Inflammatory macrophage treated with lipopolysaccharide for 1 hour (primary cell): ENCODE measurements at places on chromosomes 5 and 9.

DNA sequence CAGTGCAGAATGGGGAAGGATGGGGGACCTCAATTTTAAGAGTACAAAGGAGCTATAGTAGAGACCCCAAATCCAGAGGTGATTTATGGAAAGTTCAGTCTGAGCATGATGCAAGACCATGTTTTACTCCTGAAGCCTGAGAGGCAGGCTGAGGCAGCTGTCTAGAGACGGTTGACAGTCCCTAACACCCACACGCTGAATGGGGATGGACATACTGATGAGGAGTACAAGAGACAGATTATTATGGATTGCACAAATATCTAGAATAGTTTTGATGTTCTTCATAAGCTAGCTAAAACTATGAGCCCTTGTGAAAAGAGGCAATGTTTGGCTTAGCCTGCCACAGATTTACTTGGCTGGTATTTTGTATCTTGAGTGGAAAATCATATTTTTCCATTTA lies 64.5 kb downstream of the PRR16 start:
- DNase-seq = no peak

DNA sequence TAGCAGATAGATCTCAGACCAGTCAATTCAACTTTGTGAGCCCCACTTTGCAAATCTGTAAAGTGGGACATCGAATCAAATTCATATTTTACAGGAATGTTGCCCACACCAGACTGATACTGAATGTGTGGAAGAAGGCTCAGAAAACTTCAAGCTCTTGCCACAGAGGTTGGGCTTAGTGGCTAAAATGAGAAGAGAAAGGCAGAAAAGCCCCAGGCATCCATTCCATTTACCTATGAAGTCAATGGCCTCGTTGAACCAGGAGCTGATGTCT lies 1.7 kb downstream of the DUSP1 start:
- no peak for DNase-seq

GRCh38 chr5:57221049-57221568 lies 47.2 kb downstream of the GPBP1 start:
- peak; percentile 39 for DNase-seq

- DNase-seq = no peak
These were observed 284.2 kb upstream of the IRX1 start for GRCh38 chr5:3311433-3311832.

GRCh38 chr5:142289708-142290576 lies 34.9 kb downstream of the SPRY4 start:
- DNase-seq = no peak

- DNase-seq = no peak
These were observed 212.2 kb downstream of the CHSY3 start for GRCh38 chr5:130116462-130116861.

GRCh38 chr9:136673975-136674785 lies 11.5 kb downstream of the EGFL7 start:
- DNase-seq = no peak

DNA sequence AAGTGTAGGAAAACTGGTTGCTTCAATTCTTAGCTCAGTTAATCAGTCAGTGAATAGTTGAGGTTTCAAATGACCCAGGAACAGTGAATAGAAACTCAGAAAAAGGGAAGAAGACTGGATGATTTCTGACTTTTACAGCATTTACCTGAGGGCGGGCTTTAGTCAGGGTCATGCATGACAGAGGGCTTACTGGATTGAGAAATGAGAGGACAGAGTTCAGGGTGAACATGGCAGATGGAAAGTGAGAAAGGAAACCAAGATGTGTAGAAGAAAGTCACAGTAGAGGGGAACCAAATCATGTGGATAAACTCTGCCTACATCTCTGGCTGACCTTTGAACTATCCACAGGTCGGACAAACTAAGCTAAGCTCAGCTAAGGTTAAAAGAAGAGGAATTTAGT lies 596.0 kb downstream of the SEMA5A start:
- no peak for DNase-seq

DNA sequence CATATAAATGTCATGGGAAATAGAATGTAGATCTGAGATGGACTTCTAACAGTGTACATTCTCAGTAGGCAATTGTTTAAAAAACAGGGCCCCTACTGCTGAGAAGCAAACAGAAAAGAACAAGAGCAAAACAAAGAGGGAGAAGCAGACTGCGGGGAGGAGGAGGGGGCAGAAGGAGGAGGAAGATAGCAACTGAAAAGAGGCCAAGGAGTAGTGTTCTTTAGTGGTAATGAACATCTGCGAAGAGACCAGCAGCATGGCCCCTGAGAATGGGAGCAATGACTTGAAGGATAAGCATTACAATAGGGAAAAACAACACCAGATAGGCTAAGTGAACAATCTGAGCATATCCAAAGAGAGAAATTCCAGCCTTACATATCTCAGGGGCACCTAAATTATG lies 36.8 kb downstream of the HAPLN1 start:
- DNase-seq = no peak

DNA sequence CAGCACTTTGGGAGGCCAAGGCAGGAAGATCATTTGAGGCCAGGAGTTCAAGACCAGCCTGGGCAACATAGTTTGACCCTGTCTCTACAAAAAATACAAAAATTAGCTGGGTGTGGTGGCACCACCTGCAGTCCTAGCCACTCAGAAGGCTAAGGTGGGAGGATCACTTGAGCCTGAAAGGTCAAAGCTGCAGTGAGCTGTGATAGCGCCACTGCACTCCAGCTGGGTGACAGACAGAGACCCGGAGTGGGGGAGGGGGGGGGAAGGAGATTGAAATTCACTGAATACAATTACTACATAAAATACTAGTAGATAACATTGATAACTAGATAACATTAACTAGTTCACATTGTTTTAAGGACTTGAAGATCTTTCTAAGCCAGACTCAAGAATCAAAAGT lies 345.6 kb downstream of the BNC2 start:
- DNase-seq = no peak

GRCh38 chr5:976849-977751 lies 31.5 kb upstream of the NKD2 start:
- DNase-seq = no peak

GRCh38 chr5:141506381-141507155 lies 17.7 kb downstream of the PCDHGC5 start:
- DNase-seq = no peak
